Naive B cell (primary cell): ENCODE measurements at places on chromosomes 6 and 20.

DNA sequence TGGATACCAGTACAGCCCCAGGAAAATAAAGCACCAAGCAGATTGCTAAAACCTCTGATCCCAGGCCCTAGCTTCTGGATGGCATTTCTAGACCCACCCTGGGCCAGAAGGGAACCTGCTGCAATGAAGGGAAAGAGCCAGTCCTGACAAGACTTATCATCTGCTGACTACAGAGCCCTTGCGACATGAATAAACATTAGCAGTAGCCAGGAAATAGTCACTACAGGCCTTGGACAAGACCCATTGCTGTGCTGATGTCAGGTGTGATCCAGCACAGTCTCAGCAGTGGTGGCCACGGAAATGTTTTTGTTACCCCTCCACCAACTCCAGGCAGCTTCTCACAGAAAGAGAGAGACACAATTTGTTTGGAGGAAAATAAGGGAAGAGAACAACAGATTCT is 399.3 kb downstream of the HAO1 start:
- no peak for DNase-seq

DNA sequence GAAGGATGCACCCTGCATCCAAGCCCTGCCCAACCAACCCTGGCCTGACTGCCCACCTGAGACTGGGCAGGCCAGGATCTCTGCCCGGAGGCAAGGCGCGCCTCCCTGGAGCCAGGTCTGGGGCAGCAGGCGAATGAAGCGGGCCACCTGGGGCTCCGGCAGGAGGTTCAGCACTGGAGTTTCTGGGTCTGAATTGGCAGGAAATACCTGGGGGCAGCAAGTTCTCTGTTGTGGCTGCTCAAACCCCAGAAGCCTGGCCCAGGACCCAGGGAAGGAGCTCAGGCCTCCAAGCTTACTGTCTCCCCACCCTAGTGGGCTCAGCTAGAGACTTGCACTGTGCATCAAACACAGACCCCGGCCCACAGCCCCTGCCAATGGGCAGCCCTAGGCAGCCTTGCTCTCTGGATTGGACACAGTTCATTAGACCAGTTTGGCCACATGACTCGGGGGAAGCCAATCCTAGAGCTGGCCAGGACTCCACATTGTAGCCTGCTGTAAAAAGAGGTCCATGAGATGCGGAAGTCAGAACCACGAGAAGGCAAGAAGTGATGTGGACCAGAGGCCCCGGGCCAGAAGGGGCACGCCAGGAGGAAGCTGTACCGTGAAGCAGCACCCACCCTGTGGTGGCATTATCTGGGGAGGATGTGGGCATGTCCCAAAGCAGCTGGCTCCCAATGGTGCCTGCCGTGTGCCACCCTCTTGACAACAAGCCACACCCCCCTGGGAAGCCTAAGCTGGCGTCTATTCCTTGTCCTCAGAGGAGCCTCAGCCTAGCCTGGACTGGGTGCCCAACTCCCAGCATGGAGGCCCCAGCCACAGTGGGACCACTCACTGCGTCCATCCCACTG is 3.1 kb downstream of the CPXM1 start:
- DNase-seq: no peak

- DNase-seq: no peak
Measured at GRCh38 chr6:144007478-144008119, 460 bp downstream of the PLAGL1 start.

- DNase-seq: no peak
Measured at GRCh38 chr6:15356179-15356578, 110.3 kb downstream of the JARID2 start.

- no peak for DNase-seq
Measured at GRCh38 chr6:45808042-45808645, 207.5 kb downstream of the CLIC5 start.

DNA sequence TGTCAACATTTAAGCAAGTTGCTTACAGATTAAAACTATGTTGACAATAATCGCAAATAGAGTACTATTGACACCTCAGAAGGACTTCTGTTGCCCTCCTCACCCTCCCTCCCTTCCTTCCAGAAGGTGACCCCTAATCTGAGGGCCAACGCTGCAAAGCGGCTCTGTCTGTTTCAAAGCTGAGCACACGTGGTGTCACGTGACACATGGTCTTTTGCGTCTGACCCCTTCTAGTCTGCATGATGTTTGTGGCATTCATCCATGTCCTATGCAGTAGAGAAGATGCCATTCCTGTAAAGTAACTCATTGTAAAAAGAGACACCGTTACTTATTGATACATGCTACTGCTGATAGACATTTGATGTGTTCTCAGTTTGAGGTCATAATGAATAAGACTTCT is 182.3 kb downstream of the THBS2 start:
- no peak for DNase-seq

GRCh38 chr20:62707921-62708521 is 615 bp upstream of the NTSR1 start:
- peak; percentile 16 for DNase-seq

GRCh38 chr6:89834884-89835792 is 5.5 kb downstream of the CASP8AP2 start:
- peak; percentile 37 for DNase-seq

DNA sequence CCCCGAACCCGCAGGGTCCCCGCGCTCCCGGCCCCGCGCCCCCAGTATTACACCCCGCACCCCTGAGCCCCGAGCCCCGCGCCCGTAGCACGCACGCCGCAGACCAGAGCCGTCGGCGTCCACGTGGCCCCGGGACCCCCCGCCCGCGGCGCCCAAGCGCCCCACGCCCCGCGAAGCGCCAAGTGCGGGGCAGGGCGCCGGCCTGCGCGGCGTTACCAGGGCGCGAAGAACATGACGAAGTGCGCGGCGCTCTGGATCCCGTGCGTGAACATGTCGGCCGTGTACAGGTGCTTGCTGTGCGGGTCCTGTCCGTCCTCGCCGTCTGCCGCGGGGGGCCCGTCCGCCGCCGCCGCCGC is 312 bp downstream of the TXNDC5 start:
- DNase-seq: no peak

DNA sequence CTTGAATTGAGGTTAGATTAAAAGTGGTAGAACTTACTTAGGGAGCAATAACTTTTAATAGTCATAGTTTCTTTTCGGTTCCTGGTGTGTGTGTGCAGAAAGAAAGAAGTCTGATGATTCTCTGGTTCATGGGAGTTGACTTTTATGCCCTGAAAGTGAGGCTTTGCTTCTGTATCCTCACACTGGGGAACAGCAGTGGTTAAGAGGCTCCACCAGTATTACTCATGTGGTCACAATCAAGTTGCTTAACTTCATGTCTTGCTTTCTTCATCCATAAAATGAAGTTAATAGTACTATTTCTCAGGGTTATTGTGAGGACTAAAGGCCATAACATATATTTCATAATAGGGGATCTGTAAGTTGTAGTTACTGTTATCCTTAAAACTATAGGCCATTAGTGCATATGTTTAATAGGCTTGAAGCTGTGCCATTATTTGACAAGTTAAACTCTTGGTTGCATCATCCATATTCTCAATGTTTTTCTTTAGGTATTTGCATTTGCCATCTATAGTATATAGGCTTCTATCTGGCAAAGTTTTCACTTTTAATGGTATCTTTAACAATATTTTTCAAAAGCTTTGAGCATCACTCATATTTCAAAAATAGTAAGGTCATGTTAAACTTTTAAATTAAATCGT is 262.4 kb downstream of the PLCB1 start:
- DNase-seq: no peak

DNA sequence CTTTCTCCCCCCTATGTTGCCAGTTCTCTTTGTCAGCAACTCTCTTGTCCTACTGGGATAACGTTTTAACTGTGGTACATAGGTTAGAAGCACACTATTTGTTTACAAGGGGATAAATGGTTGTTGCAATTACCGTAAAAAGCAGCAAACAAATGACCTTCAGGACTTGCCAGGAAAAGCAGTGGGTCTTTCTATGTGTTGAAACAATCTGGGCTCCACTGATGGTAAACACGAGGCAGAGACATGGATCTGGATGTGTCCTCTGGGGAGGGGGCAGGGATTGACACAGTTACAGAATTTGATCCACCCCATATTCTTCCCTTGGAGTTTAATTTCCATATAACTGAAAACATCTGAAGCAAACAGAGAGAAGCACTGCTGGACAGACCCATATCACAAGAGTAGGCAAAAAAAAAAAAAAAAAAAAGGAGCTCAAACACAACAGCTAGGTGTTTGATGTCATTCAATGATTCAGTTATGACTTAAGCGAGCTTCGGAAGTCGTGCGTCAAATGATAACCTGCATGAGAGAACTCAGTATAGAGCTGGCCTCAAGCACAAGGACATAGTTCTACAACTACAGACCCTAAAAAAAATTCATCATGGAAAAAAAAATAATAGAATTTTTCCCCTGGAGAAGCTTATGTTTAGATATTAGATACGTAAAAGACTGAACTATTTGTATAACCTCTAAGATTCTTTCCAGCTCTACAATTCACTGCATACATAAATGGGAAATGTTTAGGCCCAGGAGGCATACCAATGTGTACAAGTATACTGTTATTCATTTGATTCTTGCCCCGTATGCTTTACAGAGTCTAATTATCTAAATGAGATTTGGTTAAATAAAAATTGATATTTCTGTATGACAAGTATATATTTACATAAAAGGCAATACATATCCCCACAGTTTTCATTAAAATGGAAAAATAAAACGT is 127.7 kb downstream of the ALDH8A1 start:
- DNase-seq: no peak

GRCh38 chr6:114346451-114346850 is 3.6 kb upstream of the HS3ST5 start:
- no peak for DNase-seq

DNA sequence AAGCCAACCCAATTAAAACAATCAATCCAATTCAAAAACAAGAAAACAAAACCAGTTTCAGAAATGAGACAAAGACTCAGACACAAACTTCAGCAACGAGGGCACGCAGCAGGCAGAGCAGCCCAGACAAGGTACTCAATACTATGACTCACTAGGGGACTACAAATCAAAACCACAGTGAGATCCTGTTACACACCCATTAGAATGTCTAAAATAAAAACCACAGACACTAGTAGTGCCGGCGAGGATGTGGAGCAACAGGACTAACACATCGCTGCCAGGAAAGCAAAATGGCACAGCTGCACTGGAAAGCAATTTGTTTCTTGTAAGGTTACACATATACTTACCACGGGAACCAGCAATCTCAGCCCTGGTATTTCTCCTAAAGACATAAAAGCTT is 28.4 kb upstream of the MAS1L start:
- DNase-seq: no peak

GRCh38 chr6:38533064-38533463 is 106.7 kb downstream of the BTBD9 start:
- no peak for DNase-seq

- no peak for DNase-seq
Measured at GRCh38 chr6:108528878-108529277, 31.8 kb upstream of the FOXO3 start.

- no peak for DNase-seq
Measured at GRCh38 chr20:52800734-52801627, 171.2 kb upstream of the TSHZ2 start.

DNA sequence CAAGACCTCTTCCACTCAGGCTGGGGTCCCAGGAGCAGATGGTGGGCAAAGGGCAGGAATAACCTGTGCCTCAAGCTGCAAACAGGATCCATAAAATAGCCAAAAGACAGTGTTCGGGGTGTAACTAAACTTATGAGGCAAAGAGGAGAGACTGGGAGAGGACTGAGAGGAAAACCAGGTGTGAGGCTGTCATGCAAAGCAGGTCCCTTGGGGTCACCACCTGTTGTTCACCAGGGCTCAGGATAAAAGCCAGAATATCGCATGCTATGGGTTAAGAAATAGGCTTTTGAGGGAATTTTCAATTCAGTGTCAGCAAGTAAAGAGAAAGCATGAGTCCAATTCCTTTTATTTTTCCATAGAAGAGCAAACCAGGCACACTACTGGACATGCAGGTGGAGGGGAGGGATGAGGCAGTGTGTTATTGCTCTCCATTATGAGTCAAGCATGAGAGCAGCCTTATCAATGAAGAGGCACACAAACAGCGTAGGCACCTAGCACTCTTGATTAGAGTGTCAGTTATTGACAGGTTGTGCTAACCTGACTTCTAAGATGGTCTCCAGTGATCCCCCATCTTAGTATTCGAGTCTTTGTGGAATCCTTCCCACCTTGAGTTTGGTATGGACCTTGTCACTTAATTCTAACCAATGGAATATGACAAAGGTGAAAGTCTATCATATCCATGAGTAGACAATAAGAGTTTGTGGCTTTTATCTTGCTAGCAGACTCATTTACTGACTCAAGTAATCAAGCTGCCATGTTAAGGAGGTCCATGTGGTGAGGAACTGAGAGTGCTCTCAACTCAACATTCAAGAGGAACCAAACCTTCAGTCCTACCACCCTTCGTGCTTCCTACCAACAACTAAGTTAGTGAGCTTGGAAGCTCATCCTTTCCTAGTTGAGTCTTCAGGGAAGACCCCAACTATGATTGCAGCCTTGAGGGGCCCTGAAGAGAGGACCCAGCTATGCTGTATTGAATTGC is 18.8 kb downstream of the HLA-E start:
- DNase-seq: peak; percentile 50

DNA sequence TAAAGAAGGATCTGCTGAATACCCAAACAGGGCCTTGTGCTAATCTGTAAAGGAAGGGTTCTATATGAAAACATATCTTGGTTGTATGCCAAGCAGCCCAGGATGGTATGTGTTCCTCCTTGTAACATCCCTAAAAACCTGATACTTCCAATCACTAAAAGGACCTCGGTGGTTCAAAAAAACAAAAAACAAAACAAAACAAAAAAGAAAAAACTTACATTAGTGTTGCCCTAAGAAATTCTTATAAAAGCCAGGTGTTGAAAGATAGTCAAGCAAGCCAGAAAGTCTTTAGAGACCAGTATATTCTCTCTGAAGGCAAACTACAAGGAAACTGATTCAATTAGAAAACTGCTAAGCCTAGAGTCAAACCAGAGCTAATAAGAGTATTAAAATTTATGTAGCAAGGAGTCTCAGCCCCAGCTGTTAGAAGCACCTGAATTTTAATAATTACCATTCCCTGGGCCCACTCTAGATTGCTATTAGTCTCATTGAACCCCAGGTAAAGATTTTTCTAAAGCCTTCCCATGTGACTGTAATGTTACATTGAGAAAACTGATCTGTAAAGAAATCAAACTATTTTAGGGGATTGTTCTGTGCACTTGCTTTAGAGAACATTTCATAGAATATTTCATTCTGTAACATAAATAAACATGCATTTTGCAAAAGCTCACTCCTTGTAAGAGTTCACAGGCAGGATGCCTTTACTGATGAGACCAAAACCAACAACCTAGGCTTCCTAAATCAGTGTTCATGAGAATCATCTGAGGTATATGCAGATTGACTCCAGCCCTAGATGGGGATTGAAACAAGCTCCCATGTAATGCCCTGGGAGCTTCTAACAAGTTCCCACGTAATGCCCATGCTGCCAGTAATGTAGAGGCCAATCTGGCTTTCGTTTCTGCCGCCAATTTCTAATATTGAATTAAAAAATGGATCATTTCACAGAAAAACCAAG is 95.2 kb upstream of the BTN3A2 start:
- DNase-seq: no peak

DNA sequence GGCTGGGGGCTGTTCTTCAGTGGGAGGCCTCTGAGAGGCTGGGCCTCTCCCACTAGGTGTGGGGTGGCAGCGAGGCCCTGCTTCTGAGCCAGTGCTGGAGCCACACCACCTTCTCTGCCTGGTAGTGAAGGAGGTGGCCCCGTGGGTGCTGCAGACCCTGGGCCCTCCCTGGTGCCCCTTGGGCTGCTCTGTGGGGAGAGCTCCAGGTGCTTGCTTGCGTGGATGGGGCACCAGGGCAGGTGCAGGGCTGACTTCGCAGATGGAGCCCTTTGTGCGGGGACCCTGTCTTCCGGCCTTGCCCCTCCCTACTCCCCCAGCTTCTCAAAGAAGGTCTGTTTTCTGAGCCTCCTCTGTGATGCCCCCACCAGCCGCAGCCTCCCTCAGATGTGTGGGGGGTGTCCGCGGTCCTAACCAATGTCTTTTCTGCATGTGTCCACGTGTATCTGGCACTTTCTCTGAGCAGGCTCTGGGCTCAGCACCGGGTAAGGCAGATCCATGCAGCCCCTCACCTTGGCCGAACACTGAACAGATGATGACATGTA is 17.2 kb upstream of the MYT1 start:
- DNase-seq: no peak
